Liver (tissue), 10 donors: ENCODE measurements at places on chromosomes 12 and 14. TPM values are rescaled to one million over a fixed set of nuclear protein-coding genes. Genes with fewer than 3 reads are reported as not detected.
A peak's percentile ranks its signal among the peaks of the same experiment; 100 is the strongest.

GRCh38 chr14:64938972-64939816 is 3.4 kb downstream of the GPX2 start:
- DNase-seq, result no peak

The LUM gene
- polyA plus RNA-seq, result 9.5 TPM

GRCh38 chr12:12338527-12339168 is 11.4 kb downstream of the MANSC1 start:
- no peak for DNase-seq

DNA sequence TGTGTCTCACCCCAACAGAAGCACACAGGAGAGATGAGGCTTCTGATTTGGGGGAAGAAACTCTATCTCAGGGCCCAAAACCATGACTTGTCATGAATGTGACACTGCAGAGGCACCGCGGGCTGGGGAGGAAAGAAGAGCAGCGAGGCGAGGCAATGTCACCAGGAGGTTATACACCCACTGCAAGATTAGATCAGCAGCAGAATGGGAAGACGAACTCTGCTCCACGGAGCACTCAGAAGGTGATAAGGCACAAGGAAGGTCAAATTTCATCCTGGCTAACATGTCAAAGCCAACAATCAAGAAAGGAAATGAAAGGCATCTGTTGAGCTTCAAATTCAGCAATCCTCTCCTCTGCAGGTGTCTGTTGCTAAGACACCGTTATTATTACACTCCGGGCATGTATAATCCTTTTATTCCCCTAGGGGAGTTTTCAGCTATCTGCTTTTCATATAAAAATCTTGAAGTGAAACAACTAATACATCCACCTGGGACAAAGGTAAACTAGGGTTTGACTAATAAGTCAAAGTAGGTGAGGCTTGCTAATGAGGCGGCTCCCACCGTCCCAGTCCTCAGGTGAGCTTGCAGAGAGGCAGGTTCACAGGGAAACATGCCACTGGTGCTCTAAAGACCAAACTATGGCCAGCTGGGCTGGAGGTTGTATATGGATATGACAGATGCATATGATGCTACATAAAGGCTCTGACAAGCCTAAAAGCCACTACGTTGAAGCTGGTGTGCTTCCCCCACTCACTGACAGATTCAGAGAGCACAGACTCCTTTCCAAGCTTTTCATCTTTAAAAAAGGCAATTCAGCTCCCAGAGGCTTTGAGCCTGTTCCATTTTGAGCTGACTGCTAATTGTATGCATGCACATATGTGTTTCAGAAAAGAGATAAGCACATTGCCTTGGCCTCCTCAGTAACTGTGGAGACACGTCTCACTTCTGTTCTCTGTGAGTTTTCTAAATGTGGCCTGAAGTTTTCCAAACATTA is 221.2 kb downstream of the NELL2 start:
- no peak for DNase-seq

The C1R gene
- polyA plus RNA-seq, result 1,822 TPM

The RBP5 gene
- 108 TPM for polyA plus RNA-seq

- DNase-seq, result peak; percentile 49
These were observed at the start of gene CCDC63 for GRCh38 chr12:110846615-110847566. Gene CCDC63, plus strand, starts transcription at chr12:110846987. Its CDS starts 5,968 bp downstream, at chr12:110852955.

GRCh38 chr12:130394906-130395305 is 57.2 kb downstream of the PIWIL1 start:
- no peak for DNase-seq

DNA sequence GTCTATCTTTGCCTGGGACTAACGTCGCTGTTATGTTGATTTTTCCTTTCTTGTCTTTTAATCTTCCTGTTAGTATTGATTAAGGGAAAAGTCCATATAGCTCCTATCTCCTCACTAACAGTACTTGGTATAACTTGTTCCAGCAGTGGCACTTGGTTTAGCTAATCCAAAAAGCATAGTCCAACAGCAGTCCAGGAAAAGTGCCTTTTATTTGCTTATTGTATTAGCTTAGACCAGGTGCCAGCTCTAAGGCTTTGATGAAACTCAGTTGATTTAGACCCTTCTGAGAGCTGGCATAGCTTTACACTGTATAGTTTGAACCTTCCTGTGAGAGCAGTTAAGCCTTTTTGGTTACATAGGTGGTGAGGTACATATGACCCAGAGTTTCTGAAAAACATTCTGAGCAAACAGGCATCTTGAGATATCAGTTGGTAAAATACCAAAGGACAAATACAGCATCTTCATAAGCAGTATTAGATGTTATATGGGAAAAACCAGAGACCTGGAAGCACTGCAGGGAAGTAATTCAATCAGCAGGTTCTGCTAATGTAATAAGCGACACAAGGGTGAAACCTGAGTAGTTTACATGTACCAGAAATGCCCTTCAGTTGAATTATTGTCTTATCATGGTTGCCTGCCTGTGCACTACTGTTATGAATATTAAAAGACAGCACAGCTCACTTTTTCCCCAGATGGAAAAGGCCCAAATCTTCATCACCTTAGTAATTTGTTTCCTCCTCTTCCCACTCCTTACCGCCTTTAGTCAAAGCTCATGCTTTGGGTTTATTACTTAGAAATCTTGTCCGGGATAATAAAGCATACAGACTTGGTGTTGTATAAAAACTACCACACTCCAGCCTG is 13.0 kb downstream of the PELI2 start:
- no peak for DNase-seq

The JPH4 gene
- 0.07 TPM for polyA plus RNA-seq

The KRT80 gene
- polyA plus RNA-seq, result 0.04 TPM

DNA sequence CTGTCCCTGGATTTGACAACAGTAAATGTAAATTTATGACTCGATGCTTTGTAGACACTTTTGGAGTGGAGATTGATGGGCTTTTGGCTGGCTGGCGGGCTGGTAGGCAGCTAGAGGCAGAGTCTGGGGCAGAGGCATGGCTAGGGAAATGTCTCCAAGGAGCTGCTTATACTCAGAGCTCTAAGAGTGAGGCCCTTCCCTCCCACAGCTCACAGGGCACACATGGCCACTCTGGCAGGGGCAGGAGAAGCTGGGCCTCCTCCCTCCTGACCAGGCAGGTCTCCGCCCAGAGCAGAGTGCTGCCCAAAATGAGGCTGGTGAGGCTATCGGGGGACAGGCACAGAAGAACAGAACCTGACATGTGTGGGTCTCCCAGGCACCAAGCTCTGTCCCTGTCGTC is 67.5 kb downstream of the GALNT16 start:
- no peak for DNase-seq

The CLEC2A gene
- polyA plus RNA-seq, result not detected

DNA sequence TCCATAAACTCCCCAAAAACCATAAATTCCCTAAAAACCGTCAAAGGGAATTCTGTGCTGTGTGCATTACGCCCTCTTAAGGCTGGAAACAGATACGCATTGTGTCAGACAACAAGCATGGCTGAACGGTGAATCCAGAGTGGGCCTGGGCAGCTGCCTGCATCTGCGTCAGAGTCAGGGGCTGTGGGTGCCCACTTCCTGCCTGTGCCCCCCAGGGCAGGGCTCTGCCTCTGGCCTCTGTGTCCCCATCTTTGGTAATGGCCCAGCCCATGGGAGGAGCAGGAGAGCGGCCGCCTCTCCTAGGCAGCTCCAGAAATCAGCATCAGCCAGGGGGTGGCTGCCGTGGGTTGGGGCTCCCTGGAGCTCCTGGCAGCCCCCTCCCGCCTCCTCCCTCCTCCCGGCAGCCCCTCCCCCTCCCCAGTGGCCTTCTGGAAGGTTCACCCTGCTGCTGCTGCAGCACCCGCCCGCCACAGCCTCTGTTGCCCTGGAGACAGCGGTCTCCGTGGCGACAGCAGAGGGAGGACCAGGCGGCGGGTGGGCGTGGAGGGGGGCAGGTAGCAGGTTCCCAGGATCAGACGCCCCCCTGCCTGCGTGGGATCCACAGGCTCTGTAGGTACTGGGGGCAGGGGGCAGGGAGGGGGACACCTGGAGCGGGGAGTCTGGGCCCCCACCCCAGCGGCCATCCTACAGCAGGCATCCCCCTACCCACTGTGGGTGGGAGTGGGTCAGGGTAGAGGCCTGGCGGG is 5.9 kb downstream of the MMP17 start:
- DNase-seq, result no peak

The TMEM253 gene
- 0.14 TPM for polyA plus RNA-seq

DNA sequence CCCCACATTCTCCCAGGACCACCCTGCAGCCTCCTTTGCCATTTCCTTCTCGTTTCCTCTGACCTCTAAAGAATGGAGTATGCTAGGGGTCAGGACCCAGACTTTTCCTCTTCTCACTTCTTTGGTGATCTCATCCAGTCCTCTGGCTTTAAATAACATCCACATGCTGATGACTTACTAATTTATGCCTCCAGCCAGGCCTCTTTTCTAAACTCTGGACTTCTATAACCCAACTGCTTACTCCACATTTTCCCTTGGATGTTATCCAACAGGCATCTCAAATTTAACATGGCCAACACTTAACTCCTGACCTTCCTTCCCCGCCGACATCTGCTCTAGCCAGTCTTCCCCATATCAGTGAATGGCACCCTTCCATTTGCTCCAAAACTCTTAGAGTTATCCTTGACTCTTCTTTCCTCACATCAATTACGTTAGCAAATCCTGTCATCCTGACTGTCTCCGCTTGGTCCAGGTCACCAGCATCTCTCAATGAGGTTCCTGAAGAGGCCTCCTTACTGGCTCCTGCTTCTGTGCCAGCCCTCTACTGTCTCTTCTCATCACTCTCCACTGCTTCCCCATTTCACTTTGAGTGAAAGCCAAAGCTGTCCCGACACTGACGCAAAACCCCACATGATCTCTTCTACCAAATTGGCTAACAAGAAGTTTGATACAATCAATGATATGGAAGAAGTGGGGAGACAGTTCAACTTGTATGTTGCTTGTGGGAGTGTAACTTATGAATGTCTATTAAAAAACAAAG is 42.7 kb downstream of the TMBIM6 start:
- no peak for DNase-seq

DNA sequence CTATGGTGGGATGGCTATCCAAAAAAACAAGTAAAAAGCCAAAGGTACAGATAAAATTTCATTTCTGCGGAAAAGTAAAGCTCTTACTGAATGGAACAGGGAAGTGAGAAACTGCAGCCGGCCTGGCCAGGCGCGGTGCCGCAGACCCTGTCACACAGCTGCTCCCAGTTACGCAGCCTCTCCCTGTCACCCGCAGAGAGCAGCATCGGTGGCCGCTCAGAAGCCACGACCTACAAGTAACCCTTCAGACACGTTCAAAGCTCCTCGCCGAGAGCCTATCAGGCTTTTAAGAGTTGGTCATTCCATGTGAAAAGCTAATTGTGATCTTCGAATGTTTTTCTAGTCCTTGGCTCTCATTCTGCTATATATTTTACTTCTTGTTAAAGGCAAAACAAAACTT is 11.0 kb upstream of the ANKLE2 start:
- no peak for DNase-seq

DNA sequence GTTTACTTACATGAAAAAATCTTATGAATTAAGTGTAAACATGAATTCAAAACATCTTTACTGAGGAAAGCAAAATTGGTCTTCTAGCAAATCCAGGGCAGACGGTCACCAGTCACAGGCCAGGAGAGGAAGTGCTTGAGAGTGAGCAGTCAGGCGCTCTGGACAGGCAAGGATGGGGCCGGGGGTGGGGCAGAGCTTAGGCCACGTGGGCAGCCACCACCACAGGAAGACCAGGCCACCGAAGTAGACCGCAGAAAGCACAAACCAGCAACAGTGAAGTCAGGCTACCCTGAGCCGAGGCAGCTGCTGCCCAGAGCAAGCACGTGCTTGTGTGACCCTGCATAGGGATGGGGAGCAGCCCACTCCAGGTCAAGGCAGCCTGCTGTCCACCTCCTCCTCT is 33.5 kb downstream of the SLC6A12 start:
- DNase-seq, result no peak

DNA sequence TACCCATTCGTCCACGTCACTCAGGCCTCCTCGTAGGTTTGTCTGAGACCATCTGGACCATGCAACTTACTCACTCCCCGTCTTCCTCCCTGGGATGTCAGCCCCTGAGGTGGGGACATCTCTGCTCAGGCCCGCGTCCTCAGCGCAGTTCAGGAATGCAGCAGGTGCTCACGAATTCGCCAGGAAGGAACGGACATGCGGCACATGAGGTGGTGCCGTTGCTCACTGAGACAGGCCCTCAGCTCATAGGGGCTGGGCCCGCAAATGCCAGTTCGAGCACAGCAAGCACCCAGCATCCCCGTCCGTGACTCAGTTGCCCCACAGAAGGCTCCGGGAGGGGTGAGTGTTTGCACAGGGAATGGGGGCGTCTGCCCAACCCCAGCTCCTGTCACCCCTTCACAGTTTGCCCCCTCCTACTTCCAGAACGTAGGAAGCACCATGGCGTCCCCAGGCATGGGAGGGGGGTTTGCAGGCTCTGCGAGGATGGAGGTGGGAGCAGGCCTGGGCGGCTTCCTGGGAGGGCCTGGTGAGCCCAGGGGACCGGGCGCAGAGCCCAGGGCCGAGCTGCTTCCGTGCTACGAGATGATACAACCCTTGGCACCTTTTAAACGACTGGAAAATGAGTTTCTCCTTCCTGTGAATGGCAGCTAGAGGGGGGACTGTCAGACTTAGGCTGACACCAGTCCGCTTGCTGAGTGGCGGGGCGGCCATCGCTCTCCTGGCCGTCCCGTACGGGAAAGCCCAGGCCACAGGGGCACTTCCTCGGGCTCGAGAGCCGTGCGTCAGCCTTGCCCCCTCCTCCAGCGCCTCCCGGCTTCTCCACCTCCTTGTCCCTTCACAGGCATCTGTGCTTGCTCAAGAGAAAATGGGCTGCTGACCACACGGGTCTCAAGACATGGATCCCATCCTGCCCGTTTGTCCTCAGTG is 6.9 kb downstream of the GALNT9 start:
- no peak for DNase-seq

The ACSM4 gene
- polyA plus RNA-seq, result not detected

DNA sequence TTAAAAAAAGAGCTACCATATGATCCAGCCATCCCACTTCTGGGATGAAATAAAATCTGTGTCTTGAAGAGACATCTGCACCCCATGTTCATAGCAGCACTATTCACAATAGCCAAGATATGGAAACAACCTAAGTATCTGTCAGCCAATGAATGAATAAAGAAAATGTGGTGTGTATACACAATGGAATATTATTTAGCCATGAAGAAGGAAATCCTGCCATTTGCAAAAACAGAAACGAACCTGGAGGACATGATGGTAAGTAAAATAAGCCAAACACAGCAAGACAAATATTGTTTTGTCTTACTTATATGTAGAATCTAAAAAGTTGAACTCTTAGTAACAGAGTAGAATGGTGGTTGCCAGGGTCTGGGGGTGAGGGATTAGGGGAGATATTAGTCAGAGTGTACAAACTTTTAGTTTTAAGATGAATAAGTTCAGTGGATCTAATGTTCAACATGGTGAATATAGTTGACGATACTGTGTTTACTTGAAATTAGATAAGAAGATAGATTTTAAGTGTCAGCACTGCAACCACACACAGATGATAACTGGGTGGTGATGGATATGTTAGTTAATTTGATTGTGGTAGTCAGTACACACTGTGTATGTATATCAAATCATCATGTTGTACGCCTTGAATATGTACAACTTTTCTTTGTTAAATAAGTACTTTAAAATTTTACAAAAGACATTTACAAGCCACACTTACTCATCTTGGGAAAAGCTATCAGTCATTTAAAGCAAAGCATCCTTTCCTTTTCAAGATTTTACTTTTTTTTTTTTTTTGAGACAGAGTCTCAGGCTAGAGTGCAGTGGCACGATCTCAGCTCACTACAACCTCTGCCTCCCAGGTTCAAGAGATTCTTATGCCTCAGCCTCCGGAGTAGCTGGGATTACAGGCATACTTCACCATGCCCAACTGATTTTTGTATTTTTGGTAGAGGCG is 89.9 kb downstream of the BICD1 start:
- DNase-seq, result no peak
